ENCODE measurements at places on chromosomes 3 and 15.

DNA sequence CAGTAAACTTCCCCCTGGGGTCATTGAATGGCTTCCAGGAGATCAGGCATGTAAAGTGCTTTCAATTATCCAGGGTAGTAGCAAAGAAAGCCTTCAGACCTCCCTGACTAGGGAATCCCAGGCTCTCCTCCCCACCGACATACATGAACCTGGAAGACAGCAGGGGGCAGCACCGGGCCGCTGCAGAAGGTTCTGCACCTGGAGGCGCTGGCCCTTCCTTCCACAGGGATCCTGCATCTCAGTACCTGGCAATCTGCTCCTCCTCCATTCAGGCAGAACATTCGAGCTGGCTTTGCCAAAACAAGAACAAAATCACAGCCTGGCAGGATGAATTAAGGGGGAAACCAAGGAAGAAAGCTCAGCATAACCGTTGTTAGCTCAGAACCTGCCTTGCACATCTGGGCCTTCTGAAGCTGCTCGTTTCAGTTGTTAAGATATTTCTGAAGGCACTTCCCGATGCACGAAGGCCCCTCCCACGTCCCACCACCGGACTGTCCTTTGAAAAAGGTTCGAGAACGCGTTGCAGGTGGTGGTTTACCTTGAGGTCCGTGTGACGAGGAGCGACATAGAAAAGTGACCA, 237.7 kb downstream of the SLCO3A1 start:
- peak; percentile 54 for DNase-seq

DNA sequence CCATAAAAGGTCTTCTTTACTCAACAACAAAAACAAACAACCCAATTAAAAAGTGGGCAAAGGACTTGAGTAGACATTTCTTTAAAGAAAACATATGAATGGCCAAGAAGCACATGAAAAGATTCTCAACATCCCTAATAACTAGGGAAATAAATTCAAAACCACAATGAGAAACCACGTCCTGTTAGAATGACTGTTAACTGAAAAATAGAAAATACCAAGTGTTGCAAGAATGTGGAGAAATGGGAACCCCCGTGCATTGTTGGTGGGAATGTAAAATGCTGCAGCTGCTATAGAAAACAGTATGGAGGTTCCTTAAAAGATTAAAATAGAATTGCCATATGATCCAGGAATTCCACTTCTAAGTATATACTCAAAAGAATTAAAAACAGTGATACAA, 34.8 kb downstream of the NMNAT3 start:
- DNase-seq = no peak

- no peak for DNase-seq
Observed at GRCh38 chr3:76943058-76943457, 96.8 kb upstream of the ROBO2 start.

GRCh38 chr15:92118162-92118935, 264.8 kb downstream of the SLCO3A1 start:
- no peak for DNase-seq

GRCh38 chr3:107540857-107541256, 18.1 kb downstream of the BBX start:
- DNase-seq = no peak

- DNase-seq = peak; percentile 92
Observed at GRCh38 chr3:128435058-128435457, 31.6 kb downstream of the DNAJB8 start.

Data from PC-3 (cell line).